Mesangial cell (primary cell): ENCODE measurements at places on chromosomes 2 and 18. TPM values are rescaled to one million over a fixed set of nuclear protein-coding genes. Genes with fewer than 3 reads are reported as not detected.

MARCHF7 gene
- total RNA-seq, result 56.5 and 78.5 TPM in 2 replicates

AGXT gene
- total RNA-seq, result not detected in 2 replicates

PROKR1 gene
- total RNA-seq, result not detected in 2 replicates

HRH4 gene
- total RNA-seq, result not detected in 2 replicates

IL36G gene
- not detected in 2 replicates for total RNA-seq

FEV gene
- not detected in 2 replicates for total RNA-seq

RAB17 gene
- 0.63 TPM in 1 of 2 replicates, not detected in the other for total RNA-seq

SPATA3 gene
- not detected in 2 replicates for total RNA-seq

HOXD13 gene
- not detected in 2 replicates for total RNA-seq

KCNJ3 gene
- 0.13 and 0.16 TPM in 2 replicates for total RNA-seq

NLRC4 gene
- not detected in 2 replicates for total RNA-seq

FAHD2B gene
- 6.2 and 16.6 TPM in 2 replicates for total RNA-seq

TMEM182 gene
- total RNA-seq, result 1.8 and 3.2 TPM in 2 replicates

ALPP gene
- not detected in 2 replicates for total RNA-seq

REG1A gene
- total RNA-seq, result not detected in 2 replicates

ALK gene
- total RNA-seq, result not detected in 2 replicates

ABCG8 gene
- not detected in 2 replicates for total RNA-seq

RGPD3 gene
- total RNA-seq, result under 0.01 and 0.13 TPM in 2 replicates
